Islet precursor cell (in vitro differentiated cells): ENCODE measurements at places on chromosomes 1 and 21.
A peak's percentile ranks its signal among the peaks of the same experiment; 100 is the strongest.

DNA sequence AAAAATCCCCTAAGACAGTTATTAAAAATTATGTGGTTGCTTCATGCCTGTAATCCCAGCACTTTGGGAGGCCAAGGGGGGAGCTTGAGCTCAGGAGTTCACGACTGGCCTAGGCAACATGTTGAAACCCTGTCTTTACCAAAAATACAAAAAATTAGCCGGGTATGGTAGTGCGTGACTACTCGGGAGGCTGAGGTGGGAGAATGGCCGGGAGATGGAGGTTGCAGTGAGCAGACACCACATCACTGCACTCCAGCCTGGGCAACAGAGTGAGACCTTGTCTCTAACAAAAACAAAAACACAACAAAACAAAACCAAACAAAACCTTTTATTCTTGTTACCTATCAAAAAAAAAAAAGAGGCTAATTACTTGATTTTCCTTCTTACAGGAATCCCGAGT lies 2.1 kb downstream of the ELK4 start:
- no peak for DNase-seq

DNA sequence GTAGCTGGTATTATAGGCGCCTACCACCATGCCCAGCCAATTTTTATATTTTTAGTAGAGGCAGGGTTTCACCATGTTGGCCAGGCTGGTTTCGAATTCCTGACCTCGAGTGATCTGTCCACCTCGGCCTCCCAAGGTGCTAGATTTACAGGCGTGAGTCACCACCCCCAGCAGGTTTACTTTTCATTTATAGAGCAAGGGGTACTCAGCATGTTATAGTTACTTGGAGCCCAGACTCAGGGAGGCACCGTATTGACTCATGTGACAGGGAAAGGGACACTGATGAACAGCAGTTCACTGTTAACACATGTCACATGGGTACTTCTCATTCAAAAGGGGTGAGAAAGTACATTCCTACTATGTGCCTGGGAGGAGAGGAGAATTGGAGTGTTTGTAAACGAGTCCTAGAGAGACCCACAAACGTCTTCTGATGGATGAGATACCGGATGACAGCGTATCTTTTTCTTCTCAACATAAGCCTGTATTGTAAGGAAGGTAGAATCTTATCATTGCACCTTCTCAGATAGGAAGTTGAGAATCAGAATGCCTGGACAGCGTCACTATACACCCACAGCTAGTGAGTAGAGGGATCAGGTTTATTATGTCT lies 510.0 kb downstream of the USP25 start:
- peak; percentile 83 for DNase-seq

- DNase-seq = no peak
Observed at GRCh38 chr1:198798923-198799386, 160.1 kb downstream of the PTPRC start.

DNA sequence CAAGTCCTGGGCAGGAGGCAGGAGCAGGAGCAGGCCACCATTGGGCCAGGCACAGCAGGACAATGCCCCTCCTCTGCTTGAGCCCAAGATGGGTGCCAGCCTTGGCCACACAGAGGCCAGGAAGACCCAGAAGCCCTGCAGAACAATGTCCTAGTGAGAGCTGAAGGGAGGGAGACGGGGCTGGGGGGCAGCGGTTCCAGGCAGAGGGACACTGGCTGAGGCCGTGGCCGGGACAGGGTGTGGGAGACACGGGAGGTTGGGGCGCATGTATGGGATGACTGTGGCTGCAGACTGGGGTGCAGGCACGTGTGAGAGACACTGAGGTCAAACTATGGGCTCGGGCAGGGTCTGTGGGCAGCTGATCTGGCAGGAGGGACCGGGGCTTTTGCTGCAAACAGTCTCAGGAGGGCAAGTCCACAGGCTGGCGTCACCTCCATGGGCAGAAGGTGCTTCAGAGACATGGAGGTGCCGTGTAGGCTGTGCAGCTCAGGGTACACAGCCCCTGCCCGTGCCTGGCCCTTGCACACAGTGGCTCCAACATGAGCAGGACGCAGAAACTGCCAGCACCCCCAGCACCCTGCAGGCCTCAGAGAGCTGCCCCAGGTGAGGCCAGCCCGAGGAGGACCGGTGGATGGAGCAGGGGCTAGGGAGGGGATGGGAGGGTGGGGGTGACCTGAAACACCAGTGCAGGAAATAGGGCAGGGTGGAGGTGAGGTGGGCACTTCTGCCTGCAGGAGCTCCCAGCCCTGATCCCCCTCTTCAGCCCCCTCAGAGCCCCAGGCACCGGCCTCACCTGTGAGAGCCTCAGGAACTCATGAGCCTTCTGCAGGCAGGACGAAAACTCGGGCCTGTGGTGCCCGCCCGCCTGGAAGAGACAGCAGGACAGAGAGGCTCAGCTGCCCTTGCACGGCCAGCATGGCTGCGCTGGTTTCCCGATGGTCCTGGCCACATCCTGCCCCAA lies 19.5 kb downstream of the LSS start:
- peak; percentile 47 for DNase-seq

DNA sequence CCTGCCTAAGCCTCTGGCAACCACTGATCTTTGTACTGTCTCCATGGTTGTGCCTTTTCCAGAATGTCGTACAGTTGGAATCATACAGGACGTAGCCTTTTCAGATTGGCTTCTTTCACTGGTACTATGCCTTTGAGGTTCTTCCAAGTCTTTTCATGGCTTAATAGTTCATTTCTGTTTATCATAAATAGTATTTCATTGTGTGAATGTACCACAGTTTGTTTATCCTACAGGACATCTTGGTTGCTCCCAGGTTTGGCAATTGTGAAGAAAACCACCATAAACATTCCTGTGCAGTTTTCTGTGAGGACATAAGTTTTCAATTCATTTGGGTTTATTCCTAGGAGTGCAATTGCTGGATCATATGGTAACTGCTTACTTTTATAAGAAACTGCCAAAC lies 190.6 kb upstream of the RAB4A start:
- DNase-seq = peak; percentile 9

DNA sequence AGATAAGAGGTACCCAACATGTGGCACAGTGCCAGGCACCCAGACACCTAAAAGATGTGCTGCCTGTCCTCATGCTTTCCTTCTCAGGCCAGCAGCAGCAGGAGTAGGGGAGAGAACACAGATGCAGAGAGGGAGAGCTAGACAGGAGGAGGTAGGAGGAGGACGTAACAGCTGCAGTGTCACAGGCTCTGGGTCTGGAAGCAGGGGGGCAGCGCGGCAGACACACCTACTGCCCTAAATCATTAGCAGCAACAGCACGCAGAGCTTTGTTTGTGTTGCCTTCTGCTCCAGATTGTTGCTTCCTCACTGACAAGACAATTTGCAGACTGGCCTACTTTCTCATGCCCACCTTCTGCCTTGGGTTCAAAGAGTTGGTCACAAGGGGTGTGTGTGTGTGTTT lies 196.7 kb upstream of the DAB1 start:
- peak; percentile 64 for DNase-seq

DNA sequence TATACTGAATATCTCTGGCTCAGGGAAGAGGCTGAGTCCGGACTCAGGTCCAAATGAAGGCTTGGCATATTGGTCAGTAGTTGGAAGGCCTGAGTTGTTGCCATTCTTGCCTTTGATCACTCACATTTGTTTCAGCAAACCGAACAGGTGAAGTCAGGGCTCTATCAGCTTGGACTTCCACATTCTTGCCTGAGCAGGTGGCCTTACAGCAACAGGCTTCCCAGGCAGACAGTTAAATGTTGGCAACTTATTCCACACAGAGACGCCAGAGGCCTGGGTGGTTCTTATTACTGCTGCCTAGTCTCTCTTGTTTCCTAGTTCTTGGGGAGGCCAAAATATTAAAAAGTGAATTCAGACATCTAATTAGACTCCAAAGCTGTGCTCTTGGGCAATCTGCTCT lies 36.6 kb downstream of the XCL2 start:
- DNase-seq = no peak

GRCh38 chr1:220572416-220572815 lies 44.5 kb downstream of the MARK1 start:
- no peak for DNase-seq

- peak; percentile 43 for DNase-seq
Observed at GRCh38 chr1:43448955-43449707, 4.6 kb downstream of the HYI start.

GRCh38 chr1:193538680-193539079 lies 352.3 kb upstream of the B3GALT2 start:
- DNase-seq = no peak

GRCh38 chr1:181676269-181676668 lies 193.0 kb downstream of the CACNA1E start:
- DNase-seq = no peak

GRCh38 chr1:229625071-229625914 lies 629 bp downstream of the TAF5L start:
- DNase-seq = peak; percentile 83

DNA sequence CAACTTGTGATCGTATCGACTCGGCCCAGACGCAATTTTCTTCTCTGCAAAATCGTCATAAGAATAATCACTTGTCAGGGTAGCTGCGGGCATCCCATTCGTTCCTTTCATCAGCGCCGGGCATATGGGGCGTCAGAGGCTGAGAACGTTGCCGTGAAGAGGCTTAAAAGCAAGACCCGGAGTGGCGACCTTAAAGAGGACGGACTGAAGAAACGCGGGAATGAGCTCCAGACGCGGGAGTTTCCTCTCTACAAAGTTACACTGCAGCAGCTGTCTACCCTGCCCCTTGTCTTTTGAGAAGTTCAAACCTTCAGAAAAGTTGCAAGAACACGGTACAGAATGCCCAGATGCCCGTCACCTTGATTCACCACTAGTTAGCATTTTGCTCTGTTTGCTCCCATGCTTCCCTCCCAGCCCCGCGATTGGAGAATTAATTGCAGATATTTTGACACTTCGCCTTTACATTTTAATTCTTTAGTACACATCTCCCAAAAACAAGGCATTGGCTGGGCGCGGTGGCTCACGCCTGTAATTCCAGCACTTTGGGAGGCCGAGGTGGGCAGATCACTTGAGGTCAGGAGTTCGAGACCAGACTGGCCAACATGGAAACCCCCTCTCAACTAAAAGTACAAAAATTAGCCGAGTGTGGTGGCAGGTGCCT lies 967 bp downstream of the CENPS start:
- no peak for DNase-seq

- peak; percentile 46 for DNase-seq
Observed at GRCh38 chr21:45863267-45863666, 118.3 kb upstream of the COL6A1 start.

DNA sequence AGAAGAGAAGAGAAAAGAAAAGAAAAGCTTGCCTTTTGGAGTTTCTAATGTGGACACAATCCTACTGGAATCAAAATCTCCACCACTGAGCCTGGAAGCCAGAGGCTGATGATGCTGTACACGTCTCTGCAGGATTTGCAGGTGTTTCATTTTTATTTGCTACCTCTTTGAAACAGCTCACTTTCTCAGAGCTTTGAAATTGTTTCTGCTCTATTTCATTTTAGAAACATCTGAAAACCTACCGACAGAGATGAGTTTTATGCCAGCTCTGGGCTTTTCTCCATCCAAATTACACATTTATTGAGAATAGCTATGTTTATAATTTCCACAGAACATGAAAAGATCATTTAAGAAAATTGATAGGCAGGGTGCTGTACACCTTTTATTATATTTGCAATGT lies 46.2 kb downstream of the URB2 start:
- no peak for DNase-seq

- no peak for DNase-seq
Observed at GRCh38 chr1:181645171-181645570, 161.9 kb downstream of the CACNA1E start.

GRCh38 chr1:95636897-95637296 lies 402.9 kb downstream of the RWDD3 start:
- no peak for DNase-seq

GRCh38 chr1:193514397-193514796 lies 328.0 kb upstream of the B3GALT2 start:
- no peak for DNase-seq

DNA sequence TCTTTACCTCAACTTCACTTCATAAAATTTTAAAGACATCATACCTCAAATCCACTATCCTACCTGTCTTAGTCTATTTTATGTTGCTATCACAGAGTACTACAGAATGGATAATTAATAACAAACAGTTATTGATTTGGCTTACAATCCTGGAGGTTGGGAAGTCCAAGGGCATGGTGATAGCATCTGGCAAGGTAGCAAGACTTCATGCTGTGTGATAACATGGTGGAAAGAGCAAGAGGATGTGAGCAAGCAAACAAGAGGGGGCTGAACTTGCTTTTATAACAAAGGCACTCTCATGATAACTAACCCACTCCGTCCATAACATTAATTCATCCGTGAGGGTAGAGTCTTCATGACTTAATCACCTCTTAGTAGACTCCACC lies 33.8 kb downstream of the C21orf91 start:
- DNase-seq = no peak

GRCh38 chr1:19179597-19180264 lies 30.3 kb downstream of the UBR4 start:
- no peak for DNase-seq

DNA sequence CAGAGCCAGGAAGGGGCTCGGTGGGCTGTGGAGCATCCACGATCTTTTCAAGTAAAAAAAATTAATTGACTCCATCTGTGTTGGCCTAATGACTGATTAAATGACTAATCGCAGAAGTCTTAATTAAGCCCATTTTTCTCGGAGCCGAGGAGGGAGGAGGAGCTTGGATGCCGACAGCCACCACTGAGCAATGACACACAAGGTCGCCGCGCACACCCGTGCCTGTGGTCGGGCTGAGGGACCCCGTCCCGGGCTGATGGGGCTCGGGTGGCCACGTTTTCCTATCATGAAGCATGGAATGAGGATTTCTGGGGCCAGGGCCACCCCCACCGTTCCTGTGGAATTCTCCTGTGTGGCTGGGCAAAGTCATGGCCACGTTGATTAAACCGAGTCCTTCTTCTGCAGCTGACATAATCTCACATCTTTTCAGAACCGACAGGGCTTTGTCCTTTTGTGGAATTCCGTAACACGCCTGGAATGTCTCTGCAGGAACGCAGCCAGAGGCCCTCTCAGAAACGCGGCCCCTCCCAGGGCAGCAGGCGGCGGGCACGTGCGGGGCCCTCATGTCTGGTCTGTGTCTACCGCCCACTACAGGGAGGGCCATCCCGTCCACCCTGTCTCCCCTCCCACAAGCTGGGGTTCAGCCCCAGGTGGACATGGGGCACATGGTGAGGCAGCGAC lies 60.7 kb downstream of the MORN1 start:
- DNase-seq = no peak

DNA sequence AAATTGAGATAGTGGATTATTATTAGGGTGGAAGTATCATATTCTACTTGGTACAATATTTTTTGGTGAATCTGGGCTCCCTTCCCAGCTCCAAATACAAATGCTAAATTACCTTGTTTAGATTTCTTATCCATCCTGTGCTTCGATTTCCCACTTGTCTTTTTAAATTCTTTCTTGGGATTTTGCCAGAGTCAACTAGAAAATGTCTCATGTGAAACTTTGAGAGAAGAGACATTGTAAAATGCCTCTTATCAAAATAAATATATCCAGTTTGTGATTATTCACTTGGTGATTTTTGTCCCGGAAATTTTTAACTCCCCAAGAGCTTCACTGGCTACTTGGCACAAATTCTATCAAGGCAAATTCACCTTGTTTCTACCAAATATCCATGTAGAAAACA lies 202.0 kb downstream of the FMN2 start:
- no peak for DNase-seq

DNA sequence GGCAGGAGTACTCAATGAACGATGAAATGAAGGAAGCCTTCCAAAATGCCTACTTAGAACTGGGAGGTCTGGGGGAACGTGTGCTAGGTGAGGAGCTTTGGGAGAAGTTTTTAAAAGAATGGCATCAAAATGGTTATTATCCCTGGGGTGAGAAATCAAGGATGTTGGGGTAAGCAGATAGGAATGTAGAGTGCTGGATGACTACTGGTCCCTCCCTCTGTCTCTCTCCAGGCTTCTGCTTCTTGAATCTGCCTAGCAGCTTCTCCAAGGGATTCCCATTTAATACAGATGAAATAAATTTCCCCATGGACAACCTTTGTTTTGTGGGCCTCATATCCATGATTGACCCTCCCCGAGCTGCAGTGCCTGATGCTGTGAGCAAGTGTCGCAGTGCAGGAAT lies 19.0 kb upstream of the CASQ1 start:
- DNase-seq = no peak
